NCI-H1092 (cell line): ENCODE measurements at places on chromosomes 3 and 15.

DNA sequence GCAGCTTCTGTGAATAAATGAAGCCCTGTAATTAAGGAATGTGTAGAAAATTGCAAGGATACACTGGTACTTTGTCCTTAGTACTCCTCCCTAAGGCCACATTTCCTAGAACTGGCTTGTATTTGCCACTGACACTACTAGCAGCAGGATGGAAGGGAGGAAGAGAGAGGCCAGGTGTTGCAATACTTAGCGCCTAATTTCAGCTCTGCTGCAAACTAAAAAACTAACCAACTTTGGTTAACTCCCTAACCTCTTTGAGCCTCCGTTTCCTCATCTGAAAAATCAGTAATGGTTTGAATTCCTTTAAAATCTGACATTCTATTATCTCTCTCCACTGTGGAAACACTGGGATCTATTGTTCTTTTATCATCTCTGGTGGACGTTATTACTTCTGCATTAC is 257.0 kb downstream of the SV2B start:
- no peak for DNase-seq

GRCh38 chr15:39746176-39746575 is 36.5 kb downstream of the FSIP1 start:
- no peak for DNase-seq

DNA sequence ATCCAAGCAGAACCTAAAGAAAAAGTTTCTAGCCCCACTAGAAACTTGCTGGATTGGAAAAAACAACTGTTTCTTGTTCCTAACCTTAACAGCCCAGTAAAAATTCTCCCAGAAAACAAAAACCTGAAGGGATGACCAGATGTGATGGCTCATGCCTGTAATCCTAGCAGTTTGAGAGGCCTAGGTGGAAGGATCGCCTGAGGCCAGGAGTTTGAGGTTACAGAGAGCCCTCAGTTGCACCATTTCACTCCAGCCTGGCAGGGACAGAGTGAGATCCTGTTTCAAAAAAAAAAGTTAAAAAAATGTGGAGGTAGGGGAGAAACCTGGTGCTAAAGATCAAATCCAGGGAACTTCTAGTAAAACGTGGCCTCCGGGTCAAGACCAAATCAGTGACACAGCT is 38.6 kb upstream of the RAF1 start:
- DNase-seq = no peak

DNA sequence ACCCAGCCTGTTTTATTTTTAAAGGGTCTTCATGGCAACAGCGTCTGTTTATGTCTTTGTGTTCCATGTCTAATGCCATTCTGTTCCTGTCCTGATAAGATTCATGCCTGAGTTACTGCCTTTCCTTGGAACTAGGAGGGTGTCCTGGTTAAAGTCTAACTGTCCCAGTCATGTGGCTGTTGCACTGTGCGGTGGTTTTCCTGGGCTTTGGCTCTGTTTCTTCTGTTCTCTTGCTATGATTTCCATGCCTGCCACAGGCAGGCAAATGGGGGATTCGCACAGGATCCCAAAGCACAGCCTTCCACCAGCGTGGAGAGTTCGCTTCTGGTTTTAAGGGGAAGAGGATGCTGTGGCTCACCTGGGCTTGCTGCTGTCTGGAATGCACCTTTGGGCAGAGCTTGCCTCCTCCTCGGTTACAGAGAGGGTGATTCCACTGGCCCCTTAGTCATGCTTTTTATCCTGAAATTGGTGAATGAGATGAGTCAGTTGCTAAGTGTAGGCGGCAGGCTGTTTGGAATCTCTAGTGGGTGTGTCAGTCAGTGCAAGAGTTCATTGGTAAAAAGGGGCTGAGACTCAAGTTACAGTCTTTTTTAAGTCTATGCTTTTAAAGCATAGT is 86.8 kb downstream of the CCK start:
- no peak for DNase-seq

- DNase-seq = no peak
Measured at GRCh38 chr3:104437891-104438290, 928.8 kb upstream of the ALCAM start.

GRCh38 chr15:77251662-77252061 is 168.2 kb downstream of the PEAK1 start:
- DNase-seq = no peak

DNA sequence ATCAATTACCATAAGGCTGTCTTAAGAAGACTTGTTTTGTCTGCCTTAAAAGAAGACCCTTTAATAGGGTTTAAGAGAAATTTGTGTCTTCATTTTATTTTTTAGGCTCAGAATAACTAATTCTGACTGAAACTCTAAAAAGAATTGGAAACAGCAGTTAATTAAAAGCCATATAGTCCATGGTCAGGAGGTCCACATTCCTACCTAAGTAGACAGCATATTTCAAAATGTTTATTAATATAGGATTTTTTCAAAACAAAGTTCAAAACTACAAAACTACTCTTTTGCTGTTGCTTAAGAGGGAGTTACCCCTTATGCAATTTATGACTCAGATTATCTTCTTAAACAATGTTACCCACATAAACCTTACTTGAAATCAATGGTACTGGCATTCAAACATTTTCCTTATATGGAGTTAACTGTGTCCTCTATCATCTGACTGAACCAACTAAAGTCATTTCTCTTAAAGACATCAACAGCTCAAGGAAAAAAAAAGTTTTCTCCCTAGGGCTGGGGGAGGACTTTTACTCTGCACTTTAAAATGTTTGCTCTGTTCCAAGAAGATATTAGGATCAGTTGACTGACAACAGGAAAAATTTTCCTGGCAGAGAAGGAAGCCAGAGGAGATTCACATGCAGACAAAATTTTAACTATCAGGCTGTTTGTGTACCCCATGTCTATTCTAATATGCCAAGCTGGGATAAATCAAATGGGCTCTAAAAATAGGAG is 56.8 kb upstream of the NANOGP8 start:
- no peak for DNase-seq

DNA sequence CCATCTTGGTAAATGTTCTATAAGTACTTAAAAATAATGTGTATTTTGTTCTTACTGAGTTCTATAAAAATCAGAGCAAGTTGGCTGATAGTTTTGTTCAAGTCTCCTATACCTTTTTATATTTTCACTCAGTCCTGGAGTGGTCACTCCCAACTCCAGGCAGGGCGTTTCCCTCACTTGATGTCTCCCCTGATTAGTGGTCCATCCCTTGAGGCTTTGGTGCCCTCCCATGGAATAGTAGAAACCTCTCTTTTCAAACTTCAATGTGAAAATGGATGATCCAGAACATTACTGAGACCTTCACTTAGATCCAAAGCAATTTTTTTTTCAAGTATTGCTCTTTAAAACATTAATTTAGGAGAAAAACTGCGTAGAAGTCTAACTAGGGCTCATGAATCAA is 25.0 kb upstream of the SCN10A start:
- DNase-seq = no peak

GRCh38 chr3:33658621-33658990 is 59.4 kb downstream of the CLASP2 start:
- DNase-seq = no peak

DNA sequence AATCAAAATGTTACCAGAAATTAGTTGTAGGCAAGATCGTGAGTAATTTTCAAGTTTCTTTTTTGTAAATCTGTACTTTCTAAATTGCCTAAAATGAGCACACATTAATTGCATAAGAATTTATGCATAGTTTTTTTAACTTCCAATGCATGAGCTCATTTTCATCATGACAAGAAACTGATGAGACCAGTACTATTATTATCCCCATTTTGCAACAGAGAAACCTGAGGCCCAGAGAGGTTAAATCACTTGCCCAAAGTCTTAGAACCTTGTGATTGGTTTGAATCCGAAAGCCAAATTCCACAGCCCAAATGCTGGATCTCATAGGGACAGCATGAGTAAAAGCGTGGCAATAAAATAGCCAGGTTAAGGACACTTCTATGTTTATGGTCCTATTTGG is 274.7 kb downstream of the ERC2 start:
- DNase-seq = no peak

DNA sequence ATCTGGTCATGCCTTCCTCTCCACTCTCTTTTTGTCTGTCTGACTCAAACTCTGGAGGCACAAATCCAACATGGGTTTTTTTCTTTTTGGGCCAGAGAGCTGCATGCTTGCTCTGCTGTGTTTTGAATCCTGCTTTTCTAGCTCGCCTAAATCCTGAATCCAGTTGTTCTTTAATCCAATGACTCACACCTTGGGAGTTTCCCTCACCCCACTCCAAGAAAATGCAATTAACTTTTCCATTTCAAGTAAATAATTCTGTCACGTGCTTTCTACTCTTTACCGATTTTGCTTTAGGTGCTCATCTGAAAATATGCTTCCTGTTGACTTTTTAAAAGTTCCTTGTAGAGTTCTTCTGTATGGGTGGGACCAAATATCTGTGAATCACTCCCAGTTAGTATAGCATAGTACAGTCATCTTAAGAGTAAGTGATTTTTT is 47.6 kb downstream of the SLMAP start:
- DNase-seq = no peak

DNA sequence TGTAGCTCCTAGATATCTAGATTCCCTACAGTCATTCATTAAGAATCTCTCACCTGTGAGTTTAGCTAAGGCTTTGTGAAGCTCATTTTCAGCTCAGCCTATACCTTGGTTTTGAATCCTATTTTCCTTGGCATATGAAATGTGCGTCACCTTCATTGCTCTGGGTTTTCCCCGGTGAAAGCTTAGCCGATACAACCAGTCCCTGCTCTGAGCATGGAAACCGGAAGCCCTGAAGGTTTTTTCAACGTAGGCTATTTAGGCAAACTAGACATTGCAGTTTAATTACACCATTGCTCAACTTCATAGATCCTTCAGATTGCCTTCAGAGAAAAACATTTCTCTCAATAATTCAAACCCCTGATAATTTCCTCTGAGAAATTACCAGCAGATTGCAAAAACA is 206.8 kb upstream of the TPRG1 start:
- no peak for DNase-seq

DNA sequence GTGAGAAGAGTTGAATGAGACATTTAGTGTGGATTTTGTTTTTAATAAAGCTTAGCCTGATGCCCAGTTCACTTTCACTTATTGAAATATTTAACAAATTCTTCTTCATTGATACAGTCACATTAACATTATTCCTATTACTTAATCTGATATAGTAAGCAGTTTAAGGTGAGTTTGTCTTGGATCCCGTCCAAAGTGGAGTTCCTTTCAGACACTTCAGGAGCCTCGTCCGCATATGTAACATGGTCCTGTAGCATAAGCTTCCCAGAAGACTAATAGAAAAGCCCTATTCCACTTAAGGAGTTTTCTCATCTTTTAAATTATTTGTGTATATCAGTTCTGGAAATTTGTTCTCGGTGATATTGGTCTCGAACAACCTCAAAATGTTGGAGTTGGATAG is 39.7 kb upstream of the MLF1 start:
- DNase-seq = no peak

DNA sequence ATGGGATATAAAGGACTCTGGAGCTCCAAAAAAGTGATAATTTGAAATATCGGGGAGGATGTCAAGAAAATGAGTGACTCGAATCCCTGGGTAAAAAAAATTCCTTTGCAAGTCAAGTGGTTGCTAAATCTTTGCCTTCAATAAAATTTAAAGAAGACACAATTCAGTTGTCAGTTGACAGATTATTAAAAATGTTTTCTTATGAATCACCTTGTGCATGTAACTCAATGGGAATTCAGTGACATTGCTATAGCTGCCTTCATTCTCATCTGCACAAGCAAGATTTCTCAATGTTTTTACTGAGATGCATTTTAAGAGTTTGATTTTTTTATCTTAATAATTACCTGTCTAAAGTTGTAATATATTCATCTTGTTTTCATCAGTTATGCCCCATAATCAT is 264.0 kb upstream of the IL12A start:
- DNase-seq = no peak

DNA sequence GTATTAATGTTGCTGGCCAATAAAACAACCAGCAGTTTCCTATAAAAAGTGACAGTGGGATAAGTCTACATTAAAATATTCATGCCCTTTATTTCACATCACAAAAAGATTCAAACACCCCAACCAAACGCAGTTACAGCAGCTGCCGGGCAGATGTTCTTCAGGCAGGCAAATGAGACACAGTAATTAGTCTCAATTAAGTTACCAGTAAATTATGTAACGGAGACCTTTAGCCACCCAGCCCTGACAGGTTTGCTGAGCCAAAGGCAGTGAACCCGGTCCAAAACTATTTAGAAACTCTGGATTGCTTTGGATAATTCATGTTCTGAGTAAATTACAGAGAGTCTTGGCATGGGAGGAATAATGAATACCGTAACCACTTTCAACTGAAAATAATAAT is 289.2 kb upstream of the LYSMD4 start:
- no peak for DNase-seq

DNA sequence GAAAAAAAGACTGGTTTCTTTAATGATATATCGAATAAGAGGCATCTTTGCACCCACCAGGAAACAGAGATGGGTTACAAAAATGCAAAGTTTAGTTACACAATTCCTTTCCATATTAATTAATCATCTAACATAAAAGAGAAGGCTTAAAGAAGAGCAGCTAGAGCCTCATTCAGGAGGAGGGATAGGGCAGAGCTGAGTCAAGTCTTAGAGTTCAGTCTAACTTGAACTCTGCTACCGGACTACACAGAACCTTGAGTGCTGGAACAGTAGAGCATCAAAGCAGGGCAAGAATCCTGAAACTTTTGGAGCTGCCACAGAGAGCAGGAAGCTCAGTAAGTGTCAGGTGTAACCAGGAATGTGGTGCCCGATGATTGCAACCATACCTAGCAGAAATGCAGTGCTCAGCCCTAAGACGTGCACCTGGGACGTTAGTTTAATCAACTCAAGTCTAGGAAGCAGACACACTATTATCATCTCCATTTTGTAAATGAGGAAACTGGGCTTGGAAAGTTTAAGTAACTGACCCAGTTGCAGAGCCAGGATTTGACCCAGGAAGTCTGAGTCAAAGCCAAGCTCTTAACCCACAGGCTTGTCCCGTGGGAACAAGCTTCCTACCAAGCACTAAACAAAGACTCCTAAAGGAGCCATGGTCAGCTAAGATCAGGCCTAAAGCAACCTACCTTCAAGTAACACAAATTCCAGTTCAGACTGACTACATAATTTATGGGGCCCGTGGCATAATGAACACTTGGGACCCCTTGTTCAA is 187.4 kb downstream of the FOXP1 start:
- no peak for DNase-seq

DNA sequence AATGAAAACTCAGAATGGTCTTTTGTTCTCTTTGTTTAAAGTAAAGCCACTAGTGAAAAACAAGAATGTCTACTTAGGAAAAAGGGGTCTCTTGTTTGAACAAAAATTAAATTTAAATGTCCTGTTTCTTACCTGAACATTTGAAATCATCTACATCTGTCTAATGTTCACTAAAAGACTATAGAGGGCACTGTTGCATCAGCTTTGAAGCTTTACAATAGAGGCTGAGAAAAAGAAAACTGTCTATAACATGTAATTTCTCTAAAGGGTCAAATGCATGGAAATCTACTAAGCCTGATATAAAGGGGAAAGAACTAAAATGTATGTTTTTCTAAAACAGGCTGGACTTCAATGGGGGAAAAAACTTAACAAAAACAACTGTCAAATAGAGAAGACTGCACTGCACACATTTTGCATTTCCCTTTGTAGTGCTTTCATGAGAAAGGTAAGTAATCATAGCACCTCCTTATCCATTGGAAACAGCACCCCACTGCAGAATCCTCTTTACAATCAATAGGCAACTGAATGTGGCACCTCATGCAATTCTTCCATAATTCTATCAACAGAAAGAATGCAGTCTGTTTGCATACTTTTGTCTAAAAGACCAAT is 26.3 kb downstream of the DPH6 start:
- peak; percentile 18 for DNase-seq
